Peyer's patch (tissue), 4 donors: ENCODE measurements at places on chromosomes 5 and 9.

DNA sequence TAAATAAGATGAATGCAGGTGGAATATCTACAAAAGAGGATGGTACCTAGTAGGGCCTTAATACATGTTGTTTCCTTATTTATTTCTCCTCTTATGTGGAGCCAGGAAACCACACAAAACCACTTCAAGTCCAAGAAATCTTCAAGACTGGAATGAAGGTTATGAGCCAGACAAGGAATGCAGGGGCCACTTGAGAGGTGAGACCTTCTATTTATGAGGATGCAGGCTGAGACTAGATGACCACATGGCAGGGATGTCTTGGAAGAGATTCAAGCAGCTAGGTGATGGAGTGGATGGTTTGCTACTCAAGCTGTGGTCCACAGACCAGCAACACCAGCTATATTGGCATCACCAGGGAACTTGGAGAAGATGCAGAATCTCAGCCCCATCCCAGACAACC is 92.2 kb downstream of the TNC start:
- DNase-seq = no peak

DNA sequence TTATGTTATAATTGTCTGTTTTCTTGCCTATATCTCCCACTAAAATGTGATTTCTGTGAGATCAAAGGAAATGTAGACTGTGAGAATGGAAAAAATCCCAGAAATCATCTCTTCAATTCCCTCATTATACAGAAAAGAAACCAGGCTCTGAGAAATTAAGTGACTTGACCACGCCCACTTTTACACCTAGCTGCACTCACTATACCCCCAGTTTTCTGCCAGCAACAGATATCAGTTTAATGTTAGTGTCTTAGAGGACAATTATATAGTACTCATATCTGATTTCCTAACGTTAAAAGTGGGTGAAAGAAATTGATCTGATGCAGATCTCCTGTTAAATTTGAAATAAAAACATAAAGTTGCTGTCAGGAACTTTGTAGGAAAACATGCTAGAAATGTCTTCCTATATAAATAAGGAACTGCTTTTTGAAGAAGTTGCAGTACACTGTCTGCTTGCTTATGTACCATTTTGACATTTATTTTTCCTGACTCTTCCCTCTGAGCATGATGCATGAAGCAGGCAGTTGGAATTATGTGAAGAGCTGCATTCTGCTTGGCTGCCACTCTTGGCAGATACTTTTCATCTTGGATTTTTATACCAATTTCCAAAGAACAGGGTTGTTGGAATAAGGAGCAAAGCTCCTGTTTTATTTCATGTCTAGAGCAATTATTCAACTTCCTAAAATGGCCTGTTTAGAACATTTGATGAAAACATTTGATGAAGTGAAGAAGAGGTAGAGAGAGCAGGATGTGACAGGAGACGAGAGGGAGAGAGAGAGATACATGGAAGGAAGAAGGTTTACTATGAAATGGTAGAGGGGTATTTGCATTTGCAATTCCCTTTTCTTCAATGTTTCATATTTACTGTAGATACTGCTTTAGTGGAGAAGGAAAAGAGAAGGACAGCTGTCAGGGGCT is 57.3 kb upstream of the RICTOR start:
- no peak for DNase-seq

DNA sequence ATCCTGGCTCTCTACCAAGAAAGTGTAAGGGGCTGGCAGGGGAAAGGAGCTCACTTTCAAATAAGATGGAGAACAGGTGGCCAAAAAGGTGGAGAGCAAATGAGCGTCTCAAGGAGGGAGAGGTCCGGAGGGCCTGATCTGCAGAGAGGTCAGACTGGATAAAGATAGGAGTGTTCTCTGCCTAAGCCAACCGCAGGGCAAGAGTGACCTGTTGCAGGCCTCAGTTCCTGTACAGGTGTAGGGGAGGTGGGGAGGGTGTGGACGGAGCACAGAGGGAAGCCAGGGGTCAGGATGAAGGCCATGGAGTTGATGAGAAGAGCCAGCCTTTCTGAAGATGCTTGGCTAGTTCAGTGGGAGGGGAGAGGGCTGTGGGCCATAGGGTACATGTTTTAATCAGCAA is 239.7 kb downstream of the HSPA4 start:
- DNase-seq = no peak

GRCh38 chr5:6820851-6821479 is 107.7 kb downstream of the TENT4A start:
- no peak for DNase-seq

GRCh38 chr9:38277601-38278200 is 114.8 kb upstream of the ALDH1B1 start:
- no peak for DNase-seq

GRCh38 chr5:76938177-76938576 is 14.7 kb upstream of the CRHBP start:
- no peak for DNase-seq

DNA sequence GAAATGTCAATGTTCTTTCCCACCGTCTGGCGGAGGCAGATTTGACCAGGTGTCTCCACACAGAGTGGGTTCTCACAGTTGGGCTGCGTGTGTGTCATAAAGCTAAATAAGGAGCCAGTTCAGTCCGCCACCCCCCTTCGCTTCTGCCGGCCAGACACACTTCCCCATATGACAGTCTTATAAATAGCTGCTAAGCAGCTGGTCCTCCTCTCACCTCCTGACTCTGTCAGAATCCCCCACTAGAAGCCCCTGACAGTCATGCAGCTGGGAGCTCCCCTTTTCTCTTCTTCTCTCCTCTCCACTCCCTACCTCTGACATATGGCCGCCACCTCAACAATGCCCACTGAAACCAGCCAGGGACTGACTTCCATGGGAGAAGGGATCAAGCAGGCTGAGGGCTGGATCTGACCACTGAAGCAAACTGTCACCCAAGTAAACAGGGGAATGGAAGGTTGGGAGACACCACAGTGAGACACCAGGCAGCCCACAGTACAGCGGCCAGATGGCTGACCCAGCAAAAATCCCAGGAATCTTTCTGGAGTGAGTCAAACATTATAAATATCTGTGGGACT is 141.9 kb upstream of the EFNA5 start:
- no peak for DNase-seq

DNA sequence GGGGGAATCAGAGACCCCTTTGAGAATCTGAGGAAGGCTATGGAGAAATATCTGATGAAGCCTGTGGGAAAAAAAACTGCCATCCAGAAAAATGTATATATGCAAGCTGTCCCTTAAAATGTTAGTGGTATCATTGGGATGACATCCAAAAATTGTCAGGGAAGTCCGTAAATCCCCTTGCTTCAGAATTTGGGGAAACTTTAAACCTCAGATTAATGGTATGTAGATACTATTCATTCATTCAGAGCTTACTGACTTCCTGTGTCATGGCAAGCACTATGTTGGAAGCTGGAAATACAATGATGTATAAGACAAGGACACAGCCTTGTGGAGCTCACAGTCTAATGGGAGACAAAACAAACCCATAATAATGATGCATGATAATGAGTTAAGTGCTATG is 10.9 kb upstream of the MOB3B start:
- DNase-seq = no peak

GRCh38 chr5:64318175-64318574 is 152.5 kb downstream of the RNF180 start:
- DNase-seq = no peak

DNA sequence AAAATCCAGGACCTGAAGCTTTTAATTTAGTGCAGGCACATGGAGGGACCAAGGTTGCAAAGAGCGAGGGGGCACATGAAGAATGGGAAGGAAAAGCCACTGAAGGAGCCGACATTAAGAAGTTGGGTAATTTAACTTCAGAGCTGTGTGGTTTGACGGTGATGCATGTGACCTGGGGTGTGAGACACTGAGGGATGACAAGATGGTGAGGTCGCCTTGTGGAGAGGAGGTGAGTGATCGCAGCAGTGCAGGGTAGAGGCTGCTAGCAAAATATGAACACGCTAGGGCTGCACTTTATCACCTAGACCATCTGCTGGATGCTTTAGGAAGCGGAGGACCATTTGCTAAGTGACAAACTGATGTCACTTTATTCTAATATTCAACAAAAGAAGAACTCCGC is 339.0 kb upstream of the KIF2A start:
- DNase-seq = no peak

DNA sequence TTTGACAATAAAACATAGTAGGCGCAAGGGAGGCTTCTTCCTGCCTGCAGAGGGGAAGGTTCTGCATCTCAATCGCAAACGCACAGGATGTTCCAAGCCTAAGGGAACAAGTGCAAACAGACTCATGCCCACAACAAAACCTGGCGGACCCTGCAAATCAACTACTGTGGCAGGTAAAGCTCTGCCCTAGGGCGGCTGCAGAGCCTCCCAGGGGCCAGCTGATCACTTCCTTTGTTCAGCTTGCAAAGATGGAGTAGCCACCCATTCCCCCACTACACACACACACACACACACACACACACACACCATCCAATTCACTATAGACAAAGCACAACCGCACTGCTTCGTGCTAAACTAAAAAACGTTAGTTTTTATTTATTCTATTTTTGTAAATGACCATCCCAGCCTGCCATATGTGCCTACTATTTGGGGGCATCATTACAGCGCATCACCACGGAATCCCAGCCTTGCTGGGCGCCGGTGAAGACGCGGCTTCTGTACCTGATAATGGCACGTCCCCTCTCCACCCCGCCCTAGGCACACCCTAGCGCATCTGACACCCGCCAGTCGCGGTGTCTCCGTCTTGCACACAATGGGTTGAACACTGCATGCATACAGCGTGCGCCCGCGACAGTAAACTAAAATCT is 57.6 kb downstream of the DPYSL3 start:
- DNase-seq = no peak

DNA sequence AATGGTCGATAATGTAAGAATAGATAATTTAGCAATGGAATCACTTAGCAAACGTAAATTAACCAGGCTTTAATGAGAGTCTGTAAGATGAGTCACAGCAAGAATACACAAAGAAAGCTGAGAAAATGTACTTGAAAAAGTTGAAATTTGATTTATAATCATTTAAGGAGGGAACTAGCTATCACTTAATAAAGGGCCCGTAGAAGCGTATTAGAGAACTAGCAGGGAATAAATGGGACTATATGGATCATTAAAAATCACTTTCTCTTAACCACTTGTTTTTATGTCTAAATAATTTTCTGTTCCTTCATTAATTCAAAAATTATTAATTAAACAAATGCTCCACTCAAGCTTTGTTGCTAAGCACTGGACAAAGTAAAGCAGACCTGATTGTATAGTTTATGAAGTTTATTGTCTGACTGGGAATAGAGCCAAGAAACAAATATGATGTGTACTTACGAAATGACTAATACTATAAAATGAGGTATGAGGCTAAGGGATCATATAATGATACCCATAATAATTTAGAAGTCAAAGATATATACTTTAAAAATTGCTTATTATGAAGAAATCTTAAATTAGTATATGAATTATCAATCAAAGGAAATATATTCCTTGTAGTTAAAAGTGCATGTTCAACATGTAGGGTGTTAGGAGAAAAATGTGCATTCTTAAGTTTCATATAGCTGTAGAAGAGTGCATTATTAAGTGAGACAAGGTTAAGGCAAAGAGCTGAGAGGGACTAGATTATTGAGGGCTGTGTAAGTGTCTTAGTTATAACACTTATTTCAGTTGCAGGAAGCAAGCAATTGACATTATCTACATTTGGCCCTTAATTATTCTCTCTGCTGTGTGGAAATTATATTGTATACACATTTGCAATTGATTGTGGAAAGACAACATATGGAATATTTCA is 196.8 kb downstream of the PRDM9 start:
- DNase-seq = no peak

DNA sequence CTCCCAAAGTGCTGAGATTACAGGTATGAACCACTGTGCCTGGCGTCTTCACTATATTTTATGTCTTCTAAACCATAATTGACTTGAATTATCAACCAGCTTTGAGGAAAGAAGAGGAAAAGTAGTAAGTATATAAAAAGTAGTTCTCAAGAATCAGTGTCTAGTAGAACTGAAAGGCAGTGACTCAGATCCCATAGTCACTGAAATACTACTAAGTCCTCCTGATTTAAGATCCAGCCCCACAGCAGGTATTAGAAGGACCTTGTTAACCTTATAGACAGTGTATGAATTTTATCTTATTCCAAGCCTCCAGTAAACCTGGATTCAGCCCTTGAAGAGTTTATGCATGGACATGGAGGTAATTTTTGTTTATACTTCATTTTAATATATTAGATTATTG is 31.5 kb downstream of the LNPEP start:
- no peak for DNase-seq

GRCh38 chr5:148805326-148806290 is 20.8 kb upstream of the ADRB2 start:
- no peak for DNase-seq

- no peak for DNase-seq
Measured at GRCh38 chr9:18499980-18500379, 26.0 kb downstream of the ADAMTSL1 start.

DNA sequence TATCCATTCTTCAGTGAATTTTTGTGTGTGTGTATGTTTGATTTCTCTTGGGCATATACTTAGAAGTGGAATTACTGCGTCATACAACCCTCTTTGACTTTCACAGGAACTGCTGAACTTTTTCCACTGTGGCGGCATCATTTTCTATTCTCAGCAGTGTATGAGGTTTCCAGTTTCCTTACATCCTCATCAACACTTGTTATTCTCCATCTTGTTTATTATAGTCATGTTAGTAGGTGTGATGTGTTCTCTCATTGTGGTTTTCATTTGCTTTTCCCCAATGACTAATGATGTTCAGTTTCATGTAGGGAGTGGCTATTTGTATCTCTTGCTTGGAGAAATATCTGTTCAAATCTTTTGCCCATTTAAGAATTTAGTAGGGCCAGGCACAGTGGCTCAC is 2.6 kb downstream of the ZNF79 start:
- no peak for DNase-seq

GRCh38 chr9:105421864-105422263 is 26.0 kb upstream of the FSD1L start:
- no peak for DNase-seq

DNA sequence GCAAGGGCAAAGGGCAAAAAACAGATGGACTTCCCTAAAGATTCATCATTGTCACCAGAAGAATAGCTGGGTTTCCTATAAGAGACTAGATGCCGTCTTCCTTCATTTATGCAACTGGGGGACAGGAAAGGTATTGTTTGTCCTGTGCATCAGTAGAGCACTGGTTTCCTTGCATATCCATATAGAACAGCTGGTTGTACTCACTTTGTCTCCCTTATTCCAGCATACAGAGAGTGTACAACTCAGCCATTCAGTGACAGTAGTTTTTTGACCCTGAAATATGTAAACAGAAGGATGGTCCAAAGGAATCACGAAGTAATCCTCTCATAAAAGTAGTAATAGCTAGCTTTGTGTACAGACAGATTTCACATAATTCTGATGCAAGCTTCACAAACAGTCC is 22.5 kb upstream of the MAST4 start:
- no peak for DNase-seq

DNA sequence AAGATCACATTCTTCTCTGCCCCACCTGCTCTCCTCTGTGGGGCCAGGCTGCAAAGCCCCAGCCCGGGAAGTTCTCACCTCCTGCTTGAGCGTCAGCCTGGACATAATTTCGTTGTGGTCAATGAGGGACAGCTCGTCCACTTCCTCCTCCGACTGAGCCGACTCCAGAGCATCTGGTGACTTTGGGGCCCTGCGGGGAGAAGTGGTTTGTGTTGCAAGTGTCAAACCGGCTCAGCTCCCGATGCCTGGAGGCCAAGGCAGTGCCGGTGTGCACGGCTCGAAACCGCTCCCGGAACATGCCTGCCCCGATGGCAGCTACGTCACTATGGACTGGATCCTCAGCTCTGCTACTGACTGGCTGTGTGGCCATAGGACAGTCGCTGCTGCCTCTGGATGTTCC is 52.8 kb downstream of the PRRT1B start:
- DNase-seq = no peak

GRCh38 chr5:168015506-168015905 is 275.9 kb upstream of the WWC1 start:
- no peak for DNase-seq
